ENCODE measurements at places on chromosomes 16 and 17.

DNA sequence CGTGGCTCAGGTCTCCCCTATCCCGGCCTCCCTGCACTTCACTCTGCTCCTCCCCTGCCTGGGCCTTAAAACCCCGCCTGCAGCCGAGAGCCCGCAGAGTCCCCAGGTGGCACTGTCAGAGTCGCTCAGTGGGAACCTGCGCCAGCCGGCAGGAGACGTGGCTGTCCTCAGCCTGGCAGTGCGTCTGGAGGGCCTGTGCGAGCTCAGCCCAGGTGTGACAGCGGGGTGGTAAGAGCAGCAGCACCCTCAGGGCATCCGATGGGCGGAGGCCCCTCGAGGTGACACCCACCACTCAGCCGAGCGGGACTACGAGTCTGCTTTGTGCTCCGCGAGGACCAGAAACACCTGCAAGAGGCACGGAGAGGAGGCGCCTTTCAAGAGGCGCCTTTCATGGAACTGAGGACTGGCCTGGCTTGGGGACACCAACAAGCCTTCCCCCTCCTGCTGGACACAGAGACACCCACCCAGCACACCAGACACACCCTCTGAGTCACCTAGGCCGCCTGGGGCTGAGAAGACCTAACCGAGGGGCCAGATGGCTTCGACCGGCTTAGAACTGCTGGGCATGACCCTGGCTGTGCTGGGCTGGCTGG, at the start of gene CLDN9:
Gene CLDN9 (plus strand): TSS at position 96 of the 593 bp plus-strand sequence. CDS start 440 bp downstream, at position 536.
- DNase-seq: no peak

- DNase-seq: no peak
These were observed 28.3 kb downstream of the ETV4 start for GRCh38 chr17:43517615-43518386.

DNA sequence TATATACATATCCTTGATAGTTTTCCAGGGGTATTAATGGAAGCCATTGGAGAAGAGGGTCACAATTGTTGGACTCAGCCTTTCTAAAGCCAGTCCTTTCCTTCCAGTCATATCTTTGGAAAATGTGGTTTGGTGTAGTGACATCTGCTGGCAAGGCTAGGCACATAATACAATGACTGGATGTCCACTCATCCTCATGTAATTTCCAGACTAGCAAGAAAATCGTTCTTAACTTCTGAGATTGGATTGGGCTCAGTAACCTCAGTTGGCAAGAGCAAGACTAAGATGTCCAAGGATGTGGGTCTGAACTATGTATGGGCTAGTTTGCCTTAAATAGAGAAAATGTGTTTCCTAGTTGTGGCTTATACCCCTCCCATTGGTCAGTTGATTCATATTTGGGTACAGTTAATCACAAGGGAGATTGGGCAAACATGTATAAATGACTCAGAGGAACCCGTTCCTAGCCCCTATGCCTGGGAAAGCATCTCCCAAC, 8.7 kb upstream of the KAT7 start:
- DNase-seq: peak; percentile 83

GRCh38 chr17:37177254-37177870, 198.4 kb upstream of the C17orf78 start:
- no peak for DNase-seq

DNA sequence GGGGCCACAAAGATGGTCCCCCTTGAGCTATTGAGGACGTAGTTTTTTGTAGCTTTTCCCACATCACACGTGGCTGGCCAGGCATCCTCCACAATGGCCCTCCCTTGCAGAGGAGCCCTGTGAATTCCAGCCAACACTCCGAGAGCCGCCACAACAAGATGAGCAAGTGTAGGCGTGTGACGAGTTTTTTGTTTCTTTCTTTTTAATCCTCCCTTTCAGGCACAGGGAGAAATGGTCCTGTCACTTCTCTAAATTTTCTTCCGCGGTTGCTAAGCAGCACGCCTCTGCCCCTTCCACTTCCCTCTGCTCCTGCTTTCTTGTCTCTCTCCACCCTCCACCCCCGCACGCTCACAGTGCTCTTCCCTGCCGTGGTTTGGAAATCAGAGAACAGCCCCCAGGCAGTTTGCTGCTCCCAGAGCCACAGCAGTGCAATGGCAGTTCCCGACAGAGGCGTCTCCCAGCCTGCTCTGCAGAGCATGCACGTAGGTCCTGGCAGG, 68.0 kb upstream of the MRTFB start:
- no peak for DNase-seq

DNA sequence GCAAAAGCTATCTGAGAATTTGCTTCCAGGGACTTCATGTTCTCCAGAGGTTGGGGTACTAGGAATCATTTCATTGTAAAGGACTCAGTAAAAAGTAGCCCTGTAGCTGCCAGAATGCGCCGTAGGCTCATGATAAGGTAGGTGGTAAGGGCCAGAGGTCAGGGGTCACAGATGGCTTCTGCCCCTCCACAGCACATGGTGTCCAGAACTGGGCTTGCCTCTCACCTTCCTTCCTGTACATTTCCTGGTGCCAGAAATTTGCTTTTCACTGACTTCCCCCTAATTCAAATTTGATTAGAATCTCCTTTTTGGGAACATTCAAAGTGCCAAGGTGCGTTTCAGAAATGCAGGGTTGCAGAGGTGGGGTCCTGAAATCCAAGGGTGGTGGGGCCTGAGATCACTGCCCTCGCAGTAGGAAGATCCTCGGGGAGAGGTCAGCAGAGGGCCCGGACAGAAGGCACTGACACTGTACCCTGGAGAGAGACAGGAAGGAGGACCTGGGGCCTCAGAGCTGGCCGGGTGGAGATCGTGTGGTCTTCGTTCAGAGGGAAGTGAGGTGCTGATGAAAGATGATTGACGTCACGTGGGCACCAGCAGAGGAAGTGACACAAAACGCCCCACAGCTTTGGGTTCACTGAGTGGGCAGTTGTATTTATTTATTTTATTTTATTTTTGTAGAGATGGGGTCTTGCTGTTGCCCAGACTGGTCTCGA, 25.5 kb upstream of the METRNL start:
- peak; percentile 17 for DNase-seq

GRCh38 chr16:27377666-27378485, 24.1 kb upstream of the IL21R start:
- DNase-seq: no peak

- DNase-seq: no peak
These were observed 8.3 kb downstream of the PIPOX start for GRCh38 chr17:29051194-29051593.

DNA sequence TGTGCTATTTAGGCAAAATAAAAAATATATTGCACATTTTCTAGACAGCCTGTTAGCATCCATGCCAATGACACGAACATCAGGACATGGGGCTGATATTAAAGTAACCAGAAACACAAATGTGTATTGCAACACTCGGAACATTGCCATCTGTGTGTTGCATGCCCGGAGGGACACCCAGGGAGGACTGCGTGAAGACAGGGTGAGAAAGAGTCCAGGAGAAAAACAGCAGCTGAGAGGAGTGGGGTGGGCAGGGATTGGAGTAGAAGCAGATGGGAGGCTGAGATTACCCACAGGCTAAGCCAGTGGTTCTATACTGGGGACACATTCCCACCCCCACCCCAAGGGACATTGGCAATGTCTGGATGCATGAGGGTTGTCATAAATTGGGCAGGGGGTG, 114.8 kb downstream of the GRIN2A start:
- no peak for DNase-seq

DNA sequence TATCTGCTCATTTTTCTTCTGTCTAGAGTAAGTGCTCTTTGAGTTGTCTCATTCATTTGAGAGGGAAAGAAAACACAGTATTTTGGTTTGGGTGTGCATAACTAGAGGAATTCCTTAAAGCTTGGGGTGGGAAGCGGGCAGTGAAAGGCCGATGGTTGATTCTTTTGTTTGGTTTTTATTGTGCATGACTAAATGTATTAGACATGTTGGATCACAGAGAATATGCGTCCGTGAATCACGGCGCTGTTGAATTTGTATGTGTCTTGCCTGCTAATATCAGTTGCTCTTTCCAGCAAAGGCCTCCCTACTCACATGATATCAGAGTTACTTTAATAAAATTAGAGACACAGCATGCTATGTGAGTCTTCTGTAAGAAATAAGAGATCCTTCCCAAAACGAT, 180.0 kb downstream of the CHD9NB start:
- no peak for DNase-seq

DNA sequence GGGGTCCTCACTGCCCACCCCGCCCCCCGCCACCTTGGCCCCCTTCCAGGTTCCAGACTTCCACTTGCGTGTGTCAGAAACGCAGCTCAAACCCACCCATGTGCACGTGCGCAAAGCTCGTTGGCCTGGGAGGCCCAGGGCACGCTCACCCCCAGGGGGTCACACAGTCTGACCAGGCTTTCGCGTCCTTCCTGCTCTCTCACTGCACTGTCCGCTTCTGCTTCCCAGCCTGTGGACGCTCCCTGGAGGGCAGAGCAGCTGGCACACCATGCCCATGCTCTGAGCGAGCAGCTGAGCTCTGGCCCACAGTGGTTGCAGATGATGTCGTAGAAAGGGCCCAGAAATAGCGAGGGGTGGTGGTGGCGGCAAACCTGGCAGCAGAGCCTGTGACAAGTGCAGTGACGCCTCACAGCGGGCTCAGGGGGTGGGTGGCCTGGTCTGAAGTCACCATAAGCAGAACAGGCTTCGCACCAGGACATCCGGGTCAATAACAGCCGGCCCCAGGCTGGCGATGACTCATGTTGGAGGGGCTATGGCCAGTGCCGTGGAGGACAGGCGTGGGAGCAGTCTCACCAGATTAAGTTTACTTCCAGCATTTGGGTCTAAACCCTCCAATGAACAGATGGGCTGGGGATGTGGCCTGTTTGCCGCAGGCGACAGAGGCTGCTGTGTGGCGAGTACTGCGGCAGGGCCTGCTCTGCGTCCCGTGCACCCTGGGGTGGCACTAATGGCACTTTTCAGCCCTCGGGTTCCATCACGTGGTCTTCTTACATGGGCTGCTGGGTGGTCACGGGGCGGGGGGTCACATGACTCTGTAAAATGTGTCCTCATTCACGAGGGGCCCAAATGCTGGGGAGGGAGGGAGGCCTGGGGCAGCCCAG, 49.0 kb downstream of the NT5M start:
- DNase-seq: peak; percentile 13

DNA sequence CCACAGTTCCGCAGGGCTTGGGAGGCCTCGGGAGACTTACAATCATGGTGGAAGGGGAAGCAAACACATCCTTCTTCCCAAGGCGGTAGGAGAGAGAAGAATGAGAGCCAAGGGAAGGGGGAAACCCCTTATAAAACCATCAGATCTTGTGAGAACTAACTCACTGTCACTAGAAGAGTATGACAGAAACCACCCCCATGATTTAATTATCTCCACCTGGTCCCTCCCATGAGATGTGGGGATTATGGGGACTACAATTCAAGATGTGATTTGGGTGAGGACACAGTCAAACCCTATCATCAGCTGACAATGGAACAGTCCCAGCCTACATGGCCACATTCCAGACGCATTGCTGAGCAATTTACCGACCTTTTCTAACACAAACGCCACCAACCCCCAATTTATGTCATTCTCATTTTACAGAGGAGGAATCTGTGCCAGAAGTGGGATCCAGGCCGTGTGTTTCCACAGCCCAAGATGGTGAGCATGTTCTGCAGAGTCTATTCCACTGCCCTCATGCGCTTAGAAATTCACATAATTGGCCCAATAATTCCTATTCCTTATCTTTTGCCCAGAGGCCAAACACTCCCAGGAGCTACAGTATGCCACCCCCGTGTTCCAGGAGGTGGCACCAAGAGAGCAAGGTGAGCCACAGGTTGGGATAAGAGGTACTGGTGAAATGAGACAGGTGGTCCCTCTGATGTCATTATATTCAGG, 17.3 kb downstream of the MILR1 start:
- DNase-seq: no peak

DNA sequence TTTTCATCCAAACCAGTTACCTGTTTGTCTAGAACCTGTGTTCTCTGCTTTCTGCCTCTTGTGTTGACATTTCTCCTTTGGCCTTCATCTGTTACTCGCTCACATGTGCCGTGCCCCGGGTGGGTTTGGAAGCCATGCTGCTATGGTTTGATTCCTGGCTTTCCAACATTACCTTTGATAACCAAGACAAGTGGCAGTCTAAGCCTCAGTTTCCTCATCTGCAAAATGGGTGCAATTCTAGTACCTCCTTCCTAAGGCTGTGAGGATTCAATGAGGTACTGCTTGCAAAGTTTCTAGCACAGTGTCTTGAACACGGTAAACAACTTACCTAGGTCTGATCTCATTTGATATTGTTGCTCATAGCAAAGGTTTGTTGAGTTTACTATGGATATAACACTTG, 665.0 kb downstream of the WWOX start:
- DNase-seq: no peak
